ENCODE measurements at places on chromosomes 11 and 22. TPM values are rescaled to one million over a fixed set of nuclear protein-coding genes. Genes with fewer than 3 reads are reported as not detected.

DNA sequence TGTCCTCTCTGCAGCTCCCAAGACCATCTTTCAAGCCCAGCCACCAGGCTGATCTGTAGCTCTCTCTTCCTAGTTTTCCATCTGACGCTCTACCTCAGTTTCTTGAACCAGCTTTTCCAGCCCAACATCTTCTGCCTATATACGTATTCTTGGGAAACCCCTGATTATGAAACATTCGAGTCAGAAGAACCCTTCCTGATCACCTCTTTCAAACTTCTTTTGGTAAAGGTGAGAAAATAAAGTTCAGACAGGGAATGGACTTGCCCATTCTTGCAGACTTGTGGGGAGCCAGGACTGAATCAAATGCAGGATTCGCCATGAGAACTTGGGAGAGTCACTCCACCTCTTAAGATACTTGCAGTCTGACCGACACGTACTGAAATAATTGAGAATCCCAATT lies 169.5 kb upstream of the NARS2 start:
- no peak for DNase-seq

Gene MS4A3
- not detected for total RNA-seq

GRCh38 chr11:36953976-36954375 lies 355.9 kb upstream of the RAG2 start:
- no peak for DNase-seq

GRCh38 chr11:16093889-16094653 lies 262.3 kb downstream of the SOX6 start:
- DNase-seq: no peak

DNA sequence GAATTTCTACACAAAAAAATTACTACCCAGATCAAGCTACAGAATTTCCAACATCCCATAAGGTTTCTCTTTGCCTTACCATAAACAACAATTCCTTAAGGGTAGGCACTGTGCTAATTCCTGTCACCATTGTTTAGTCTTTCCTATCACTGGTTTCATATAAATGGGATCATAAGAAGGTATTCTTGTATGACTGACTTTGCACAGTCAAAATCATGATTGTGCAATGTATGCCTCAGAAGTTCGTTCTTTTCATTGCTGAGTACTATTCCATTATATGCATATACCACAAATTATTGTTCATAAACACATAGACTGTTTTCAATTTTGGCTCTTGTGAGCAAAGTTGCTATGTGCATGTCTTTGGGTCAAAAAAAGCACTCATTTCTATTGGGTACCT lies 611.6 kb upstream of the CADM1 start:
- DNase-seq: no peak

DNA sequence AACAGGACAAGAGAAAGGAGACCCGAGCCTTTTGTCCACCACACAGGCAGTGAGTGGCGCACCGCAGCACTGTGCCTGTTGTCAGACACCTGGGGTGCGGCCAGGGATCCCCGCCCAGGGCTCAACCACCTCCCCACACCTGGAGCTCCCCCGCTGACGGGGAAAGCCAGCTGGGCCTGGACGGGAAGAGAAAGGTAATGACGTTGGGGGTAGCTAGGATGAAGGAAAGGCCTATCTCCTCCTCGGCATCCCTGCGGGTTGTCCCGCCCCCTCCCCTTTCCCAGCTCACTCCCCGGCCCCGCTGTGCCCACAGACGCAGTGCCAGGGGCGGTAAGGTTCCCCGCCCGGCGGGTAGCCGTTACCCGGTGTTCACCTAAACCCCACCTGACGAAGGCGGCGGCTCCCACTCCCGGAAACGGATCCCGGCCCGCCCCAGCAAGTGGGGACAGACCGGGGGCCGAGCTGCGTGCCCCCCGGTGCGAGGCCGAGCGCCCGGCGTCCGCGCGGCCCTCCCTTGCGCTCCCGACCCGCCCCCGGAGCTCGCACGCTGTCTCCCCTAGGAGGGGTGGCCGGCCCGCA lies 495 bp downstream of the HYOU1 start:
- DNase-seq: peak; percentile 58

Gene CSKMT
- 27.3 TPM for total RNA-seq

- DNase-seq: no peak
Observed at GRCh38 chr11:110738641-110739040, 26.4 kb upstream of the ARHGAP20 start.

Gene PAMR1
- not detected for total RNA-seq

DNA sequence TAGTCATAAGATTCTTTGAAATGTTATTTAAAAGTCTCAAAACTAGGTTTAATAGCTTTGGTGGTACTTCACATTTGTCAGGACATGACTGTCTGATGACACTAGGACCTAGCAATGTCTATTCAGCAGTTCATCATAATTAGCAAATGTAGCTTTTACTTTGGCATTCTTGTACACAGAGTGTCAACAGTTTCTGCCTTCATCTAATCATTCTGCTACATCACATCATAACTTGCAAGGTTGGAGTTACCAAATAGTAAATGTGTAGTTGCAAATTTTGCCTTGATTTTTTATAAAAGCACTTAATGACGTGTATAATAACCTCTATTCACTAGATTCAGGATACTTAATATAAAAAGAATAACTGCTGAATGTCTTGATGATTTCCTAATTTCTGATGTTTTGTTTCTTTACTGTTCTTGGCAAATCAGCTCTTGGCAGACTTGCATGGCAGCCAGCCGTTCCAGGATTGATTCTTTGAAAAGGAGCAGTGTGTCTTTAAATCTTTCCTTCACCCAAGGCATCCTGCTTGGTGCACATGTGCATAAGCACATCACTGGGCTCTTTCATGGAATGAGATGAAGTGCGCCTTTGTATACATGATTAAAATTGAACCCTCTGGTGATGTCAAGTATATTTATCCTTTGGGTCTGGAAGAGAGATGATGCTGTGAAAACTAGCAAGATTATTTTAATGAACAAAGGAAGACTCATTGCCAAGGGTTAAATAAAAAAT lies 12.2 kb downstream of the FBXO7 start:
- no peak for DNase-seq
